Thymus (tissue), 14 donors: ENCODE measurements at places on chromosomes 16 and 17. TPM values are rescaled to one million over a fixed set of nuclear protein-coding genes. Genes with fewer than 3 reads are reported as not detected.

ASGR2 gene
- total RNA-seq, result 0.85 TPM

- peak; percentile 79 for DNase-seq
Measured at GRCh38 chr16:28925386-28926228, 569 bp upstream of the RABEP2 start.

DNA sequence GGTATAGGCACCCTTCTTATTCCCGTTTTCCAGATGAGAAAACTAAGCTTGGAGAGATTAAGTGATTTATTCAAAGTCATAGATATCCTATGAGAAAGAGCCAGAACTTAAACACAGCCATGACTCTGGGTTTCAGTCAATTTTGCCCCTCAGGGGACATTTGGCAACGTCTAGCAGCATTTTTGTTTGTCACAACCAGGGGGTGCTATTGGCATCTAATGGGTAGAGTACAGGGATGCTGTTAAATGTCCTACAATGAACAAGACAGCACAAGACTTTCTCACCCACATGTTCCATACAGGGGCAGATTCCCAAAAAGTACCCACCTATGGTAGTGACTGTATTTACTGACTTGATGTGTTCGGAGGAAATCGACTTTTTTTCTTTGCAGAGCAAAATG, 4.8 kb upstream of the SHISA9 start:
- no peak for DNase-seq

DNA sequence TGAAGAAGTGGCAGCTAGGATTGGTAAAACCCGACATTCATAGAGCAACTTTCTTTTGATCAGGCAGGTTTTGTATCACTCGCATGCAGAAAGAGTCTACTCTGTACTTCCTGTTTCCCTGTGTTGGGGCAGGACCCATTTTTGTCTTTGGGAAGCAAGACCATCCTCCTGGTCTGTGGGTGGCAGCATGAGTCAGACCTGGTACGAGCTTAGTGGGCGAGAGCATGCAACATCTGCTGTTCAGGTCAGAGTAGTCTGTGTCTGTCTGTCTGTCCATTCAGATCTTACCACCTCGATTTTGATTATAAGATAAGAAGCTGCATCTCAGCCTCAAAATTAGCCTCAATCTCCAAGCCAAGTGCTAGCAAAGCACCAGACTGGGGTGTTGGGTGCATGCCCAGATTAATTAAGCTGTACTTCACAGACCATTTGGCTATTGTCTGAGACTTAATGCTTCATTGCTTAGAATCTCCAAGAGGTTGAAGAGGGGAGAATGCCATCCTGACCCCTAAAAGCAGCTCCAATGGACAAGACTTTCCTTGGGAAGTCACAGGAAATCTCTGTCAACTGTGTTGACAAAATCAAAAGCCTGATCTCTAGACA, 110.9 kb downstream of the XYLT1 start:
- DNase-seq, result no peak

DNA sequence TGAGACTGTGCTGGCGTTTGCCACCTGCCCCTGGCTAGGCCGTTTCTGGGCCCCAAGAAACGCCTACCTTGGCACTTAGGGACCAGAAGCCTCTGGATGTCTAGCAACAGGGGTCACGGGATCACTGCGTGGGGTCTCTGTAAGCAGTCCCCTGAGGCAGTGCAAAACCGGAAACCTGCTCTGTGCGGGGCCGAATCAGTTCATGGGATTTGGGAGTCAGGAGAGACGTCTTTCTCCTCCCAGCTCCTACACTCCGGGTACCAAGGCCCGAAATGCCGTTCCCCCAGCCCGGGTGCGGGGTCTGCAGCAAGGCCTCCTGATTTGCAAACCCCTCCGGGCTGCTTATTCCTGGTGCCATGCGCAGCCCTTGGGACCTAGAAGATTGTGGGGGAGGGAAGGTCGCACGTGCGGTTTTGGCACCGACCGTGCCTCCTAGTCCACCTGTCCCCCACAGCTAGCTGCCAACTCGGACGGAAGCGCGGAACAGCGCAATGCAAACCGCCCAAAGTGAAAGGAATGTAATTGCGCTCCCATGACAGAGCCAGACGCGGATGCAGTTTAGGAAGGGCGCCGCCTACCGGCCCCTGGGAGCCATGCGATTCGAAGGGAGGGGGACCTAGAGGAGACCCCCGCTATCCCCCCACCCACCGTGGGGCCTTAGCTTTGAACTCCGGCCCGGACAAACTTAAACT, 6.5 kb downstream of the IRX5 start:
- DNase-seq, result no peak

GRCh38 chr16:65463652-65464260, 341.9 kb upstream of the CDH11 start:
- no peak for DNase-seq

KRTAP9-7 gene
- total RNA-seq, result not detected

CACNG5 gene
- total RNA-seq, result 0.05 TPM

DNA sequence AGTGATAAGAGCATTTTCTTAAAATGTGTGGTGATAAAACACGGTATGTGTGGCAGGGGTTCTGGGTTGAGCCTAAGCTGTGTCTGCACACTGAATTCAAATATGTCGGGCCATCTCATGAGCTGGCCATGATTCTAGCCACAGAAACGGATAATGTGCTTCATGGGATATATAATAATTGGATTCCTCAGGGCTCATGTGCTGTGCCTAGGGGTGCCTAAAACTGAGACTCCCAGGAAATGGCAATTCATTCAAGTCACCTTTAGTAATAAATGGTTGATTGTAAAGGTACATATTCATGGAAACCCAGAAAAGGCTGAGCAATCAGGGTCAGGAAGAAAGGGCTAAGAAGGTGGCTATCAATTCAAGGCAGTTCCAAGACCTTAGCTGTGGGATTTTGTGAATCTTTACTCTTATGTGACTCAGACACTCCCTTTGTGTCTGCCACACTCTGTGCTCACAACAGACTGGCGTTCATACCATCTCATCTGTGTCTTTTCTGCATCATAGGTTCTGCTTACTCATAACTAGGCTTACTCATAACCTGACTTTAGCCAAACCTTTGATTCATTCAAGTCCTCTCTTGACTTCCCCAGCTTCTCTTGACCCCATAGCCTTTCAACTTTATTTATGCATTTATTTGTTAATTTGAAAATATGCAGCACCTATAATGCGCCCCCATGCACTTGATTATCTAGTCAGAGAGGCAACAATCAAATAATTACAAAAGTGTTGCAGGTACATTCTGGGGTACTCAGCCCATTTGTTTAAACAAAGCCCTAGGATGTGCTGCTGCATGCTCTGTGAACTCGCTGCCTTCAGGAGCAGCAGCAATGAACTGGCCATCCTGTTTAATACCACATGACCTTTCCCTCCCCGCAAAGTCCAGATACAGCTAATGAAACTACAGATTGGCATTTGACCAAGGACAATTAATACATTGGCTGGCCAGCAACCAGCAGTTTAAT, 28.4 kb upstream of the MED13 start:
- no peak for DNase-seq

SMIM5 gene
- 0.94 TPM for total RNA-seq

DNA sequence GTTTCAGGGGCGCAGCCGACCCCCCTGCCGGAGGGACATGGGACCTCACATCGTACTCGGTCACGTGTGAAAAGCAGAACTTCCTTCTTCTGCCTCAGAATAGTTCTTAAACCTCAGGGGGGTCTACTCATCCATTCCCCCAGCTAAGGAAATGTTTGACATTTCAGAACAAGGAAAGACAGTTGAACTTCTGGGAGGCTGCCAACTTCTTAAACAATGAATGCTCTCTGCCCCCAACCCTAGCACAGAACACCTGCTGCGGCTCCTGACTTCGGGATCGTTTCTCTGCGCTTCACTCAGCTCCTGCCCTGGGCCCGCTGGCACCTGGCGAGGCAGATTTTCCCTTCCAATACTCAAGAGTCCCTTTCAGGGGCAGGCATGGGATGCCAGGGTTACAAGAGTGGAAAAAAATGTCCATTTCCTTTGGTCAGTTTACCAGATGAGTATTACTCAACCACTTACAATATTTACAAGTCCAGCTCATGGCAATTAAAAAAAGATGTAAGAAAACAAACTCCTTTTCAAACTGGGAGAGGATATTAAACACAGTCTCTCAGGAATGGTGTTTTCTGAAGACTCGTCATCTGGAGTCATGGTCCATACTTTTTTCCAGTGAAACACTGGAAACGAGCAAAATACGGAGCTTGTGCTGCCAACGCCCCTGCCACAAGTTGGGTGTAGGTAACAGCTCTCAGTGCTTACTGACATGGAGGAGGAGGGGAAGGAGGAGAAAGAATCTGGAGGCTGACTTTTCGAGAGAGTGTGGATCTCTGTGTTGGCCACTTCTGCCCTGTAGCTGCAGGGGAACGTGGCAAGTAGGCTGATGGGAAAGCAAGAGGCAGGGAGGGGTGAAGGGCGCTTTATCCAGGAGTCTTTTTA, 235.7 kb downstream of the NTN1 start:
- DNase-seq, result no peak

DNA sequence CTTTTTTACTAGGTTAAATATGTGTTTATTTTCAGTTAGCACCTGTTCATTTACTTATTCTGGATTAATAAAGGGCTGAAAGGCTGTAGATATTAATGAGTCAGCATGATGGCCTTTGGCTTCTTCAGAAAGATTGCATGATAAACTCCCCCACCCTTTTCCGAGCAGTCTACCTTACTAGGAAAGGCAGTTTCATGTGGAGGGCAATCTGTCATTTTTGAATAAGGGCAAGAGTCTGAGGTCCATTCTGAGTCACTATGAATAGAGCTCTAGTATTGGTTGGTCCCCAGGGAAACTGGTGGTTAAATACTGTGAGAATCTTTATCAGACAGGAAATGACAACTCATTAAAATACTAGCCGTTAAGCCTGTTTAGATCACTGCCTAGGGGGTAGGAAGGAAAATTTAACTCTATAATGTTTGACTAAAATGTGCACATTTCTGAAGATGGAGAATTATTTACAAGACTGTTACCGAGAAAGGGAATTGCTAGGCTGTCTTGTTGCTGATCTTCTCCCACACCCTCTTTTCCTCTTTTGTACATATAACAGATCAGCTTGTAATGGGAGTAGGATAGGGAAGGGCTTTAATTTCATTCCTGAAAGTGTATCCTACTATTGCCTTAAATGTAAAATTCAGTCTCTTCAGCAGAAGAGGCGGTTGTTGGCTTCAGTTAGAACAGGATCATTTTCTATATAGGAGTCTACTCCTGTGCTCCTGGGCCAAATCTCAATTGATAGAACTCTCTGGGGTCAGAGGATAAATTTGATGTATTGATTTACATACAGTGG, 63.3 kb downstream of the TUBD1 start:
- no peak for DNase-seq

DNA sequence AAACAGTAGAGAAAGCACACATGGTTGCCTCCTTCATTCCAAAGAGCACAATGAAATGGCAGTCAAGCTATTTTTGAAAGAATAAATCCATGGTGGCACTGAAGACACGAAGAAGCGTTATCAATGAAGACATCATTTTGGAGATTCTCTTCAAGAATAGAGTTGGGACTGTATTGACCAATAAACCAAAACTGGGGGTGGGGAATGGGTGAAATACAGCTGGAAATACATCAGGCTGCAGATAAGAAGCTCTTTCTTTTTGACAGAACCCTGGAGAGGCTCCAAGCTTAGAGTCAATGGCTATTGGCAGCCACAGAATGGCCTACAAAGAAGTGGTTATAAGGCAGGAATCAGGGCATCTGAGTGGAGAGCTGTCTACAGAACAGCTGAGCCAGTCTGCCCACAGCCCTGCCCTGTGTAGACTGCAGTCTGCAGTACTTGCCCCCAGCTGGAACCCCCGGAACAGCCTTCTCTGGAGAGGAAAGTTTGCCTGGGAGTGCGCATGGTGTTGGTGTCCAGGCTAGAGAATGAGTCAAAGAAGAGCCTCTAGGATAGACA, 100.4 kb downstream of the STX8 start:
- DNase-seq, result no peak

GRCh38 chr17:49495842-49496182, 719 bp downstream of the NGFR start:
- no peak for DNase-seq

GRCh38 chr16:31402687-31403086, 9.6 kb downstream of the ITGAD start:
- no peak for DNase-seq

RBFOX1 gene
- total RNA-seq, result 0.52 TPM

DNA sequence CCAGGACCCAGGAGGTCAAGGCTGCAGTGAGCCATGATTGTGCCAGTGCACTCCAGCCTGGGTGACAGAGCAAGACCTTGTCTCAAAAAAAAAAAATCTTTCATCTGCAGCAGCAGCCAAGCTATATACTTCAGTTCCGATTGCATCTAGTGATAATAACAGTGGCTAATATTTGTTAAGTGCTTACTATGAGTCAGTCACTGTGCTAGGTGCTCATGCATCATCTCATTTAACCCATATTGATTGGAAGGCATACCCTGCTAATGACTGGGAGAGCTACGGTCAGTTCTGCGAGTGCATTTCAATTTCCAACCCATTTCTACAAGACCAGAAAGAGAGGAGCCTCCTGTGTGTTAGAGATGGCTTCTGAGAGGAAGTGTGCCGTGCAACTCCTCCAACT, 7.7 kb upstream of the TUBG2 start:
- no peak for DNase-seq

MFAP4 gene
- 21.4 TPM for total RNA-seq

CRYBA1 gene
- 0.38 TPM for total RNA-seq

- DNase-seq, result no peak
Measured at GRCh38 chr16:3594316-3595109, 16.9 kb downstream of the SLX4 start.

GRCh38 chr16:56436258-56436657, 10.9 kb upstream of the AMFR start:
- no peak for DNase-seq

DNA sequence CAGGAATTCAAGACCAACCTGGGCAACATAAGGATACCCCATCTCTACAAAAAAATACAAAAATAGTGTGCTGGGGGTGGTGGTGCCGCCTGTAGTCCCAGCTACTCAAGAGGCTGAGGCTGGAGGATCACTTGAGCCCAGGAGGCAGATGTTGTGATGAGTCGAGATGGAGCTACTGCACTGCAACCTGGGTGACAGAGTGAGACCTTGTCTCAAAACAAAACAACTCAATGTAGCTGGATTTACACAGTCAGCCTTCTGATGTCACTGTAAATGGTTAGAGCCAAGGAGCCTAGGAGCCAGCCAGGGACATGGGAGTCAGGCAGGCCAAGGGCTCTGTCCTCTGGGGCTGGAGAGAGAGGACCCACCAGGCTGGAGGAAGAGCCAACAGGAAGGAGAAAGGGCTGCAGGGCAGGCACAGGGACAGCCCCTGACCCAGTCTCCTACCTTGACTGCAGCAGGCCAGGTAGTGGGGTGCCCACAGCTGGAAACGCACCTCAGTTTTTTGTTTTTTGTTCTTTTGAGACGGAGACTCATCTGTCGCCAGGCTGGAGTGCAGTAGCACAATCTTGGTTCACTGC, 8.4 kb downstream of the CDIPT start:
- DNase-seq, result no peak

SEPTIN12 gene
- not detected for total RNA-seq

DNA sequence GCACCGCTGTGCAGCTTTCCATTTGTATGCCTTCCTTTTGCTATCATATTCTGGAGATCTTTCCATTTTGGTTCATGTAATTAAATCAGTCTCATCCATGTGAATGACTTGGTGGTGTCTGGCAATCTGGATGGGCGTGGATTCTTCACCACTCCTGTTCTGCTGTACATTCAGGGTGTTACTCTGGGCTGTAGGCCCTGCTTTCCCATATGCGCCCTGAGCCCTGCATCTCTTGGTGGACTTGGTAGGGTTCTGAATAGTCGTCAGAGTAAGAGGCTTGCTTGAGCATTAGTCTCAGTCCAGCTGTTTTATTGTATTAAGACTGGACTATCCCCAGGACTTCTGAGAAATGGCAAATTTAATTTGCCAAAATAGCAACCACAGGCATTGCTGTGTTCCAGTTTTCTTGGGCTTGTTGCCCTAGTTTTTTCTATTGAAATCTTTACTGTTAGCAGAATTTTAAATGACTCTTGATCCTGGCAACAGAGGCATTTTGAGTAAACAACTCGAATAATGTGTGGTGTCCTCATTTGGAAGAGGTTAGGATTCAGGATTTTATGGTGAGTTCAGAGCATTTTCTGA, 14.9 kb downstream of the BANP start:
- DNase-seq, result no peak
